Fibroblast of skin of back (primary cell): ENCODE measurements at places on chromosomes 3 and 15.

DNA sequence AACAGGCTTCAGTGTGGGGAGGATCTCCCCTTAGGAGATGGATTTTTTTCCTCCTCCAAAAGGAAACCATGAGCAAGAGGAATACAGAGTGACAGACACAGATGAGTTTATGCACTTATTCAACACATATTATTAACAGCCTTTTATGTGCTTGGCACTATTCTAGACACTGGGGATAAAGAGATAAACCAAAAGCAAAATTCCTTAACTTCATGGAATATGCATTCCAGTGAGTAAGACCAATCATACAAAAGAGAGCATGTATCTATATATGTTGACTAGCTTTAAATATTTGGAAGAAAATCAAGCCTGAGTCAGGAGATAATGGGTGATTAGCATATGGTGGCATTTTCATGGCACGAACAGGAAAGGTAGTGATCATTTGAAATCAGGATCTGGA lies 284.4 kb upstream of the RASGRP1 start:
- DNase-seq: peak; percentile 65

DNA sequence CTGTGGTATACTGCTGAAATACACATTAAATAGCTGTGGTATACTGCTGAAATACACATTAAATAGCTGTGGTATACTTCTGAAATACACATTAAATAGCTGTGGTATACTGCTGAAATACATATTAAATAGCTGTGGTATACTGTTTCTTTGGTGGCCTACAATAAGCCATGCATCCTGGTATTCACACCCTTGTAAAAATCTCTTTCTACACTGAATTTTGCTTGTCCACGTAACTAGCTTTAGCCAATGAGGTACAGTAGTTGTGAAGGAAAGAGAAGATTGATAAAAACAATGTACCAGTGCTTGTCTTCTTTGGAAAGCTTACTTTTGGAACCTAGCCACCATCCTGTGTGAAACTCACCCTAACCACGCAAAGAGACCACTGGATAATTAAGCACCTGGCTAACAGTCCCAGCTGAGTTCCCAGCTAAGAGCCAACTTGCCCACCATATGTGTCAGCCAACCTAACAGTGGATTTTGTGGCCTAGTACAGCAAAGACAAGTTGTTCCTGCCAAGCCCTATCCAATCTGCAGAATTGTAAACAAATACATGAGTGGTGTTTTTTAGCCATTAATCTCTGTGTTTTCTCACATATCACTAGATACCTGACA lies 103.4 kb upstream of the MELTF start:
- DNase-seq: peak; percentile 14

DNA sequence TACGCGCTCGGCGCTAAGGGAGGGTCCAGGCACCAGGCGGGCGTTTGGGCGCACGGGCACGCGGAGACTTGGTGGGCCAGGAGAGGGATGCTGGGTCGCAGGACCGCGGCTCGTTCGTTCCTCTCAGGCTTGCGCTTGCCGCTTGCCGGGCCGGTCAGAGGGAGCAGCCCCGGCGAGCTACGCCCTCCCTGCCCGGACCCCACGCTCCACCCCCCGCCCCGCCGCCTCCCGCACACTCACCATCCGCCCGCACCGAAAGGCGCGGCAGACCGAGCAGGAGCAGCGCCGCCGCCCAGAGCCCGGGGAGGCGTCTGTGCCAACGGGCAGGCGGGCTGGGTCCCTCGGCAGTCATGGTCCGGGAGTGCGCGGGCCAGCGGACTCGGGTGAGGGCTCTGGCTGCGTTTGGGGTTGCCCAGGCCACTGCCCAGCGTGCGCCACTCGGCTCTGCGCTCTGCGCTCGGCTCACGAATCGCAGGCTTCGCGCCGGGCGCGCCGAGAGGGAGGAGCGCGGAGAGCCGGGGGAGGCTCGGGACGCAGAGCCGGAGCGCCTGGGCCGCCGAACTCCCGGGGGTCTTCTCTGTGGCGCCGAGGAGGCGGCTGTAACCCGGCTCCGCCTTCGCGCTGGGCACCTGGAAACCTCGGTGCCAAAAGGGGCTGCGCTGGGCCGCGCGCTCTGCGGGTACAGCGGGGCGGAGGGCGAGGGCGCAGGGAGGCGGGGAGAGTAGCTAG lies at the start of gene SUSD5:
Gene SUSD5 (minus strand): TSS at position 365 of the 729 bp plus-strand sequence. CDS start 13 bp downstream, at position 352.
- peak; percentile 55 for DNase-seq

DNA sequence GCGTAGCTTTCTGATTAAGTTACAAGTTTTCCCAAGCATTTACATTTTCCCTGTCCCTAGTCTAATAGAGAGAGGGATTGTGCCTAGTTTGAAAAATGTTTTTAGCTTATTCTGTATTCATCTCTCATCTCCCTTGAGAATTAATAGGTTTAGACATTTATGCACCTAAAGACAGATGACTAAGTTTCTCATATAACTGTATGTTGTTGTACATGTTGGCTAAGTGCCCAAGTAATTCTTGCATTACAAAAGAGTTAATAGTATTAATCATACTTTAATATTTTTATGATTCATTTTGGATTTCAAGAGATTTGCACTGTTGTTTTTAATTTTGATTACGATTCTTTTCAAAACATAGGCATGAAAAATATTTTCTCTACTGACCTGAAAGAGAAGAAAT lies 109.0 kb upstream of the TBL1XR1 start:
- DNase-seq: peak; percentile 91

DNA sequence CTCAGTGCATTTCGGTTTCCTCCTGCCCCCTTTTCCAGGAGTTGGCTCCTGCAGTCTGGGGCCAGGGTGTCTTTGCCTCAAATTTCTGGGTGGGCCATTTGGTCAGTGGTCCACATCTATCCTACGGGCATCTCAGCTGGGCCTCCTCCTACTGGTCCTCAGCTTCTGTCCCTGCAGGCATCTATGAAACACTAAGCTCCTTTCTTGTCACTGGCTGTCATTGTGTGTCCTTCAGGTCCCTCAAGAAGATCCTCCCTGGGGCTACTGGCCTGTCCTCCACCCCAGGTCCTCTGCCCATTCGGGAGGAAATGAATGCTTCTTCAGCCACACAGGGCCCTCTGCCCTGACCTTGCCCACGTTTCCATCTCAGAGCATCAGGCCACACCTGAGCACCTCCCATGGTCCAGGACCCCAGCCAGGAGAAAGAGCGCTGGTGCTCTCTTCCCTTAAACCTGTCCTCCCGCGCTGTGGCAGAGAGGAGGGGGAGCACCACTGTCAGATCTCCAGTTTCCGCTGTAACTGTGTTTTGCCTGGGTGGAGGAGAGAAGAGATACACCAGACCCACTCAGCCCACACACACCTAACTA lies 1.8 kb downstream of the PRR23E start:
- no peak for DNase-seq

GRCh38 chr15:68589783-68590710 lies 11.3 kb downstream of the CORO2B start:
- no peak for DNase-seq

DNA sequence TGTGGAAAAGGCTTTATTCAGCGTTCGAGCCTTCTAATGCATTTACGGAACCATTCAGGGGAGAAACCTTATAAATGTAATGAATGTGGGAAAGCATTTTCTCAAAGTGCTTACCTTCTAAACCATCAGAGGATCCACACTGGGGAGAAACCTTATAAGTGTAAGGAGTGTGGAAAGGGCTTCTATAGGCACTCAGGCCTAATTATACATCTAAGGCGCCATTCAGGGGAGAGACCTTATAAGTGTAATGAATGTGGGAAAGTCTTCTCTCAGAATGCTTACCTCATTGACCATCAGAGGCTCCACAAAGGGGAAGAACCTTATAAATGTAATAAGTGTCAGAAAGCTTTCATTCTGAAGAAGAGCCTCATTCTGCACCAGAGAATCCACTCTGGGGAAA lies 6.2 kb upstream of the ZNF35 start:
- DNase-seq: no peak
